ENCODE measurements at places on chromosomes 11 and 22.

GRCh38 chr11:17396598-17397310, 8.3 kb upstream of the KCNJ11 start:
- DNase-seq, result no peak

DNA sequence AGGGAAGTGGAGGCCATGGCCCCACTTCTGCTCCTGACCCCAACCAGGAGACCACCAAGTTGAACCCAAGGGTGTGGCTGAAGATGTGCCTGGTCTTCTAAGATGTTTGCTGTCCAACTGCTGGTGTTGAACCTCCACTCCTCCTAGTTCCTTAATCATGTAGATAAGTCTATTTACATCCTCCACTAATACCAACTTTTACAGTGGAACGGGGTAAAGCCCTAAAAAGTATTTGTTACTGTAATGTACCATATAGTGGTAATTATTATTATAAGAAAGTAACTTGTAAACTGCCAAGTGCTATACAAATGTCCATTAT, 19.0 kb upstream of the RASSF10 start:
- DNase-seq, result no peak

DNA sequence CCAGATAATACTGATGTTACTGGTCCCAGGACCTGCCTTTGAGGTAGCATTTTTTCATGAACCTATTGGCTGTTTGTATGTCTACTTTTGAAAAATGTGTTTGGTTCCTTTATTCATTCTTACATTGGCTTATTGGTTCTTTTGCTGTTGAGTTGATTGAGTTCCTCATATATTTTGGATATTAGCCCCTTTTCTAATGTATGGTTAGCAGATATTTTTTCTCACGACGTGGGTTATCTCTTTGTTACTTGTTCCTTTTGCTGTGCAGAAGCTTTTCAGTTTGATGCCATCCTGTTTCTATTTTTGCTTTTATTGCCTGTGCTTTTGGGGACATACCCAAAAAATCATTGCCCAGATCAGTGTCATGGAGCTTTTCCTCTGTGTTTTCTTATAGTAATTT, 9.8 kb upstream of the ZNF74 start:
- DNase-seq, result no peak

DNA sequence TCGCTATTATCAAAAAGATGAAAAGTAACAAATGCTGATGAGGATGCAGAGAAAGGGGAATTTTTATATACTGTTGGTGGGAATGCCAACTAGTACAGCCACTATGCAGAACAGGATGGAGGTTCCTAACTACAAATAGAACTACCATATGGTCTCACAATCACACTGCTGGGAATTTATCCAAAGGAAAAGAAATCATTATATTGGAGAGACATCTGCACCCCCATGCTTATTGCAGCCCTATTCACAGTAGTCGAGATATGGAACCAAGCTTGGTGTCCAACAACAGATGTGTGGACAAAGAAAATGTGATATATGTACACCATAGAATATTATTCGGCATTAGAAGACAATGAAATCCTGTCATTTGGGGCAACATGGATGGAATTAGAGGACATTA, 19.6 kb upstream of the POU2AF2 start:
- no peak for DNase-seq

- DNase-seq, result no peak
These were observed 1.9 kb upstream of the NLRP10 start for GRCh38 chr11:7967097-7967496.

- no peak for DNase-seq
These were observed 39.6 kb downstream of the TBC1D22A start for GRCh38 chr22:46801826-46802607.

DNA sequence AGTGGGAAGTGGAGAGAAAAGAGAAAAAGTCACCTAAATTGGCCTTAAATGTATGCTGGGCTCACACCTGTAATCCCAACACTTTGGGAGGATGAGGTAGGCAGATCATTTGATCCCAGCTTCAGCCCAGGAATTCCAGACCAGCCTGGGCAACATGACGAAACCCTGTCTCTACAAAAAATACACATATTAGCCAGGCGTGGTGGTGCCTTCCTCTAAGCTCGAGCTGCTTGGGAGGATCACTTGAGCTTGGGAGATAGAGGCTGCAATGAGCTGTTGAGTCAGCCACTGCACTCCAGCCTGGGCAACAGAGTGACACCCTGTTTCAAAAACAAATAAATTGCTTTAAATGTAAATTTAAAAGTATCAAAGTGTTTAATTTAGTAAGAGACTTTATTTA, 3.9 kb downstream of the CBL start:
- DNase-seq, result no peak

GRCh38 chr22:20203142-20203551, 52.3 kb upstream of the CCDC188 start:
- DNase-seq, result no peak

- no peak for DNase-seq
These were observed 86.1 kb upstream of the PARVA start for GRCh38 chr11:12291313-12291712.

DNA sequence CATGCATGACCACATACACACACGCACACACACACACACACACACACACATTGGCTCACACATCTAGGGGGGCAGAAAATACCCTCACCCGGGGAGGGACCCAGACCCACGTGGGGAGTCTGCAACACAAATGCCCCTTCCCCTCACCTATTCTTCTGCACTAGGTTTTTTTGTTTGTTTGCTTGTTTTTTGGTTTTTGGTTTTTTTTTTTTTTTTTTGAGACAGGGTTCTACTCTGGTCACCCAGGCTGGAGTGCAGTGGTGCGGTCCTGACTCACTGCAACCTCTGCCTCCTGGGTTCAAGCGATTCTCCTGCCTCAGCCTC, 28.4 kb downstream of the WEE1 start:
- DNase-seq, result no peak

- DNase-seq, result no peak
These were observed 15.3 kb upstream of the BAIAP2L2 start for GRCh38 chr22:38125751-38126201.

GRCh38 chr11:68020575-68020974, 9.9 kb upstream of the NDUFS8 start:
- DNase-seq, result no peak

DNA sequence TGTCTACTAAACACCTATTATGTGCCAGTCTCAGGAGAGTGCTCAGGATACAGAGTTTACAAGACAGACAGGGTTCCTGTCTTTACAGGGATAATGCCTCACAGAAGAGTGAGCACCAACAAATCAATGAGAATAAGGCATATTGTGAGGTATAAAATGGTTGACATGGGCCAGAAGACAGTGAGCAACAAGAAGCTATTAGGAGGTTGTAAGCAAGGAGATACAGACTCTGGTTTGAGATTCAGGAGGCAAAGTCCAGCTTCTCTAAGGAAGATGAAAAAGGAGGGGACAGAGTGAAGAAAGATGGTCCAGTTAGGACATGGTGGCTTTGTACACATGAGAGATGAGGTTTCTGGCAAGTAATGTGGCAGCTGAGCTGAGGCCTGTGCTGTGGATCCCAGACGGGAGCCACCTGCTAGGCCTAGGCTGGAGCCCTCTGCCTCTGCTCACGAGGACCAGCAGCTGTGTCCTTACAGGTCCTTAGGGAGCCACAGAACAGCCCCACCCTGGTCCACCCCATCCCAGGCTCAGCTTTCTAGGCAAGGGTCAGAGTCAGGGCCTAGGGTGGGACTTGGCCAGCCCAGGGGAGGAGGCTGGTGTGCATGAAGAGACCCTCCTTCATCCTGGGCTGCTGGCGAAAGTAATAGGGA, 110.5 kb downstream of the ZNF280B start:
- no peak for DNase-seq

DNA sequence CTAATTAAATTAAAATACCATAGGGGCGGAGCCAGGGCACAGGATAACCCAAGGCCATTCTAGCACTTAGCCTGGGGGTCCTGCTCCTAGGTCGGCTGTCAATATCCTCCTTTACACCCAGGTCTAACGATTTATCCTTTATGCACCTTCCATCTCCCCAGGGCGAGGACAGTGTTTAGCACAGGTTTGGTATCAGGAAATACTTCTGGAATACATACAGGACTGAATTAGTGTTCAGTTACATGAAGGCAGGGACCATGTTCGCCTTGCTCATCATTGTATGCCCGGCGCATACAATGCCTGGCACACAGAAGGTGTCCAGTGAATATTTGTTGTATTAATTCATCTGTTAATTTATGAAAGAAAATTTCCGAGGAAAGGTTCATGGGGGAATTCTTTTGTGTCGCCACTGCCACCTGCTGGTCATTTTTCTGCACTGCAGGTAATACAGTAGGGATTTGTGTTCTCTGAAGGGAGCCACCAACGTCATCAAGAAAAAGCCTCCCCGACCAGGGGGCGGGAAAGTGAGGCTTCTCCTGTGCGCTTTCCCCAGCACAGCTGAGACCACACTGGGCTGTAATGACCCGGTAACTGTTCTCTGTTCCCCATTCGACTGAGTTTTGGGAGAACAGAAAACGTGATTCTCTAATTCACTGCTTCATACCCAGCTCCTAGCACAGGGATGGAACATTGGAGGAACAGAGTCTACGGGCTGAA, 68.7 kb upstream of the ASPHD2 start:
- peak; percentile 60 for DNase-seq

GRCh38 chr11:69277074-69277809, 16.7 kb upstream of the MYEOV start:
- no peak for DNase-seq

GRCh38 chr22:19951346-19951745, 9.7 kb upstream of the TXNRD2 start:
- DNase-seq, result no peak

- DNase-seq, result no peak
These were observed 27.4 kb downstream of the MOB2 start for GRCh38 chr11:1459219-1459575.

GRCh38 chr11:47944632-47945031, 35.7 kb upstream of the PTPRJ start:
- no peak for DNase-seq

DNA sequence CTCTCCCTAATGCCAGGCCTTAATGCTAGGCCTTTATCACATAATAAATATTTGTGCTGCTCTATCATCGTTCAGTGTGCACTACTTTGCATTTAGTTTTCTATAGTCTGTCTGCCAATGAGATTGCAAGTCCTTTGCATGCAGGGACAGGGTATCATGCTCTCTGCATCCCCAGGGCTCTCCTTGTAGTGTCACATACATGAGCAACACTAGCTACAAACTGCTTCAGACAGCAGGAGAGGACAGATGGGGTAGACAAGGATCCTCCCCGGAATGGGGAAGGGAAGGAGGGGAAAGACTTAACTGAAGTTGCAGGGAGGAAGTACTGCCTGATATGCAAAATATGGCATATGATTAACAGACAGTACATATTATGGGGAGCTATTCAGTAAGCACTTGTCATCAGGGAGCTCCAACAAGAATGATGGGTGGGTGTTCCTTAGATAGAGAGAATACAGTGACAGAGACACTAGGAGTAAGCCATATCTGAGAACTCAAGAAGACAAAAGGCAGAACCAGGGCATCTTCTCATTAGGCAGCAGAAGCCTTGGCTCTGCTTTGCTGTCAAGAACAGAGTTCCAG, 42.8 kb downstream of the ZNF202 start:
- no peak for DNase-seq

GRCh38 chr11:99069856-99070444, 49.2 kb downstream of the CNTN5 start:
- DNase-seq, result no peak

- DNase-seq, result no peak
These were observed 264 bp downstream of the BCO2 start for GRCh38 chr11:112175599-112175952.
